ENCODE measurements at places on chromosomes 2 and 18. TPM values are rescaled to one million over a fixed set of nuclear protein-coding genes. Genes with fewer than 3 reads are reported as not detected.
A peak's percentile ranks its signal among the peaks of the same experiment; 100 is the strongest.

TYMS gene
- 16.8 TPM for total RNA-seq

ALKAL2 gene
- total RNA-seq, result 0.17 TPM

SKOR2 gene
- not detected for total RNA-seq

INPP4A gene
- total RNA-seq, result 26.1 TPM

MYCN gene
- not detected for total RNA-seq

- DNase-seq, result peak; percentile 94
Observed at GRCh38 chr2:187982668-187983067, 309.0 kb upstream of the GULP1 start.

GRCh38 chr18:37564711-37565100 lies 892 bp downstream of the CELF4 start:
- DNase-seq, result peak; percentile 48

GRCh38 chr2:199848389-199849130 lies 2.4 kb downstream of the FTCDNL1 start:
- DNase-seq, result no peak

DNA sequence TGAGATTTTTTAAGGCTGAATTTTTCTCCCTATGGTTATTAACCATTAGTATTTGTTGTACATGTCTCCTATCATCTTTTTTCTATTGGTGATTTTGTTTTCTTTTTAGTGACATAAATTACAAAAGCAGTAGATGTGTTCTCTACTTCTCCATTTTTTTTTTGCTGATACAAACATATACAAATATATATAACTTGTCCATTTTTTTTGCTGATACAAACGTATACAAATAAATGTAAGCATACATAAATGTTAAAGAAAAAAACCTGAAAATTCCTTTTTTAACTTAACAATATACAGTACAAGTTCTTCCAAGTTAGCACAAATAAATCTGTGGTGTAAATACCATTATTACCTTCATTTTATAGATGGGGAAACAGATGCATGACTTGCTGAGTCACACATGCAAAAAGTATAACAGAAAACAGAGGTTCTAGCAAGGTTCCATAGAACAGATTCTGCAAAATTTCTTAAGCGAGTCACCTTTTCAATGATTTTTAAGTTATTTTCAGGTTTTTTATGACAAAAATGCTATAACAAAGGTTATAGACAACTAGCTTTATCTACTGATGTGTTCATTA lies 2.1 kb downstream of the MSGN1 start:
- DNase-seq, result no peak

- no peak for DNase-seq
Observed at GRCh38 chr2:43239981-43240765, 13.8 kb upstream of the ZFP36L2 start.

- no peak for DNase-seq
Observed at GRCh38 chr2:15684161-15685039, 92.7 kb downstream of the DDX1 start.
